ENCODE measurements at places on chromosomes 7 and 10. TPM values are rescaled to one million over a fixed set of nuclear protein-coding genes. Genes with fewer than 3 reads are reported as not detected.
A peak's percentile ranks its signal among the peaks of the same experiment; 100 is the strongest.

The STRIP2 gene
- 0.82 TPM for total RNA-seq

The NUP205 gene
- total RNA-seq = 25.4 TPM

The CACNB2 gene
- total RNA-seq = 16.2 TPM

GRCh38 chr7:64463636-64464375 is 99.1 kb downstream of the ZNF680 start:
- DNase-seq = peak; percentile 10

DNA sequence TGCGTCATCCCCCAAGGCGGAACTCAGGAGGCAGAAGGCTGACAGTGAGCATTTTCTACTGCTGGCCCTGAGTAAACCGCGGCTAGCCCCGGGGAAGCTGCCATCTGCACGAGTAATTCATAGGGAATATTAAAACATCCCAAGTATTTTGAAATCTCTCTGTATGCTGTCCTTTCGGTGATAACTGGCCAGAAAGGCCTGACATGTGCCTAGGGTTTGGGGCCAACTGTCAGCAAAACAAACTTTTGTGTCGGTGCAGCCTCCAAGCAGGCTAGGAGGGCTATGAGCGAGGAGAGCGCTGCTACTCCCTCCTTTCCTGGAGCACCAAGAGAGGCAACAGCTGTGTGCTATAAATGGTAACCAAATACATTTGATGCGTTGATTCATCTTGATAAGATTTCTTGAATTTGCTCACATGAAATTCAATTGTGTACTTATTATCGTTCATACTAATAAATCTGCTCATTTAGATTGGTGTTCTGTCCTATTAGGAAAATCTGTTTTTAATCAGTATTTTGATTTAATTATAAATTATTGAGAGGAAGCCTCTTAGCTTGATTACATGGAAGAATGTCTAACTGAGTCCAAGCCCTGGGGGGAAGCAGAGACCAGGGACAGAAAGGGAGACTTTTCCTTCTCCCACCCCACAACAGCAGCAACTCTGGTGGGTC is 124.4 kb upstream of the NPS start:
- no peak for DNase-seq

GRCh38 chr7:111736552-111736874 is 174.2 kb upstream of the IMMP2L start:
- no peak for DNase-seq

- DNase-seq = no peak
Measured at GRCh38 chr10:45417746-45418145, 43.7 kb downstream of the ALOX5 start.

- DNase-seq = no peak
Measured at GRCh38 chr7:6571160-6571779, 6.0 kb upstream of the ZDHHC4 start.

Measured in transverse colon (tissue), 4 donors.